ENCODE measurements at places on chromosomes 6 and 20.

- DNase-seq, result no peak
These were observed 533.8 kb upstream of the ID4 start for GRCh38 chr6:19303383-19303782.

- DNase-seq, result no peak
These were observed 59.9 kb upstream of the TENT5A start for GRCh38 chr6:81812401-81812800.

DNA sequence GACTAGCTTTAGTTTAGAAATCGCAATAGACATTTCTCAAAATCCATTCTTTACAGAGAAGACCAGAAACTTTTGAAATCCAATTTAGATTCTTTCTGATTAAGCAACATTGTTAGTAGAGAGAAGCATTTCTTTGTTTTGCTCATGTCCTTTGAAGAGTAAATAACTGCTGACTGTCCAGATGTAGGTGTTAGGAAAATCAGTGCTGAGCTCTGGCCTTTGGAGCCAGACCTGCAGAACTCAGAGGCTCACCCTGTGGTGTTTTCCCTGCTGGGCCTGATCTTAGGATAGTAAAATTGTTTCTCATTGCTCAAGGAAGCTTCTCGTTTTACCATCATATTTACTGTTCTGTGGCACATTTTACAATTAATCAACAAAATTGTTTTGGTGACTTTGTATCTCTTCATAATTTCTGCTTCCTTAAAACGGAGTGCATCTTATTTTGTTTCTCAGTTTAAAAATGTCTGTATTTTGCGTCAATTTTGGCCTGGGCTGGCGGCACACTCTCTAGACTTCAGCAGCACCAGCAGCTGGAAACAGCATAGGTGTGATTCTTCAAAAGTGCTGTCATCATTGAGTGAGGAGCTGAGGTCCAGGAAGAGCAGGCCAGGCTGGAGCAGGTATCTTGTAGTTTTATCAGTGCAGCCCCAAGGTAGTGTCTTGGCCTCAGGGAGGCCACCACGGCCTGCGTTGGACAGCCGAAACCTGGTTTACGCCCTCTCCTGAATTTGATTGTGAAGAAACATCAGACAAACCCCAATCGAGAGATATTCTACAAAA, 8.3 kb upstream of the ZDHHC14 start:
- DNase-seq, result no peak

DNA sequence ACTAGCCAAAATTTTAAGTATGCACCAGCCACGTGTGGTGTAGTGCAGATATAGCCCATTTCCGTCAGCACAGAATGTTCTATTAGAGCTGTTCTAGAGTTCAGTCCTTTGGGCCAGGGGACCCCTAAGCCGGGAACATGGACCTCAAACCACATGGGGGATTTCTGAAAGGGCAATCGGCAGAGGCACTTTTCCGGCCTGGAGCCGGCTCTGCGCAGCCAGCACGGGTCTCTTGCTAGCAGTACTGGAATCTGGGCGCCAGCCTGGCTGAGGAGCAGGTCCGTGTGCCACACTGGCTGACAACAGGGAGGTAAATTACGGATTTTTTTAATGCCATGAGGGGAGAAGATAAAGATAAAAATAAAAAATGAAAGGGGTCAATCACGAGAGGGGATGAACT, 120.5 kb downstream of the SULF2 start:
- DNase-seq, result no peak

DNA sequence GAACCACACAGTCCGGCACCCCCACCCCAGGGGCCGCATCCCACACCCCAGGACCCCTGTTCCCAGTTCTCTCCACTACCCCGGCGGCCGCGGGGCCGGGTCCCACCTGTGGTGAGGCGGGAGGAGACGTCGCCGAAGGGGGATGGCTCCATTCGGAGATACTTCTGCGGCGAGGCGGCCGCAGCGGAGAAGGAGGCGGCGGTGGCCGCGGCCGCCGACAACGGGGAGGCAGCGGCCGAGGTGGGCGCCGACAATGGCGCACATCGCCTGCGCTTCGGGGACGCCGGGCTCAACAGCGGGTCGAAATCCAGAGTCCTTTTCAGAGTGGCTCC, 723 bp downstream of the AKIRIN2 start:
- no peak for DNase-seq

- no peak for DNase-seq
These were observed 48.6 kb downstream of the FKBP5 start for GRCh38 chr6:35640017-35640664.

GRCh38 chr6:28165563-28165962, 23.9 kb downstream of the ZKSCAN8 start:
- no peak for DNase-seq

DNA sequence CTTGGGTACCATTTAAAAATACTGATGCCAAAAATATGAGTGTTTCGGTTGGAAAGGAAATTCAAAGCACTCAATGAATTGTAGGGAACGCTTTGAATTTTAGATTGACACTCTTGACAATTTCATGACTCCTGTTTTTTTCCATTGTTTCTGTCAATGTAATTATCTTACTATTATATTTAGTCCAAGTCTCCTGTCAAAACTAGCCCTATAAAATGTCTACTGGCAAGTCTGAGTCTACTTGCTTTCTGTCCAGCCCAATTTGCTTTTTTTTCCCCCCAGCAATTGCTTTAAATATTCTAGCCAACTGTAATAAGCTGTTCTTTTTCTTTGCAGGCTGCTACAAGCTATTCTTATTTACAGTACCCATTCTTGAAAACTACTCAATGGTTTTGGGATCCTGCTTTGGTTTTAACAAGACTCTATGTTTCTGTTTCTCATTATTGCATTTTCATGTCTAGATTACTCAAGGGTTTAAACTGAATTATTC, 1103.9 kb upstream of the GJE1 start:
- DNase-seq, result peak; percentile 24

DNA sequence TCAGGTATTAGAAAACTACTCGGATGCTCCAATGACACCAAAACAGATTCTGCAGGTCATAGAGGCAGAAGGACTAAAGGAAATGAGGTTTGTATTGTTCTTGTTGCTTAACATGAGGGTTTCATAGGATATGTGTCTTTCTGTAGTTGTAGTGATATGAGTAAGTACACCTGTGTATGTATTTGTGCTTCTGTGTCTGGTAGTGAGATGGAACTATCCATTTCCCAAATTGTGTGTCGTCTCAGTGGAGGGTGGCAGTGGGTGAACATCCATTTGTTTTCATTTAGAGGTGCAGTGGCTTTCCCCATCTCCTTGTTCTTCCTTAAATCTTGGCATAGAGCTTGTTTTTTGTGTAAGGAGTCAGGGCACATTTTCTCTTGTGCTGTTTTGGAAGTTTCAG, 8.2 kb downstream of the ASXL1 start:
- no peak for DNase-seq

GRCh38 chr6:127136786-127137185, 18.3 kb downstream of the RSPO3 start:
- no peak for DNase-seq

- DNase-seq, result no peak
These were observed 27.6 kb downstream of the TREML4 start for GRCh38 chr6:41255638-41256246.

- DNase-seq, result no peak
These were observed 31.2 kb upstream of the TCF21 start for GRCh38 chr6:133857696-133858095.

DNA sequence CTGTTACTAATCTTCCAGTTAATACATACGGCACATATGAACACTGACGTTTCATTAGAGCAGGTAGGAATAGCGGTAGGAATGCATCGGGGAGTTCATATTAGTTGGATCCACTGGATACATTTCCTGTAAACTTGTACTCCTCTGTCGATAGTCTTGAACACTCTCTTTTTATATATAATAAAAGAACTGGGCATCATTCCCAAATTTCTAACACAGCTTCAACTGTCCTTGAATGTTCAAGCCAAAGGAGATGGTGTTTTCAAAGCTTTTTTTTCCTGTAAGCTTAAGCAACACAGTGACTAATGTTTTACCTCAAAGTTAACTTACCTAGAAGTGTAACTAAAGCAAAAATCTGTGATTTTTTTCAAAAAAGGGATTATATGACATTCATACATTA, 195.3 kb downstream of the UTRN start:
- DNase-seq, result no peak

DNA sequence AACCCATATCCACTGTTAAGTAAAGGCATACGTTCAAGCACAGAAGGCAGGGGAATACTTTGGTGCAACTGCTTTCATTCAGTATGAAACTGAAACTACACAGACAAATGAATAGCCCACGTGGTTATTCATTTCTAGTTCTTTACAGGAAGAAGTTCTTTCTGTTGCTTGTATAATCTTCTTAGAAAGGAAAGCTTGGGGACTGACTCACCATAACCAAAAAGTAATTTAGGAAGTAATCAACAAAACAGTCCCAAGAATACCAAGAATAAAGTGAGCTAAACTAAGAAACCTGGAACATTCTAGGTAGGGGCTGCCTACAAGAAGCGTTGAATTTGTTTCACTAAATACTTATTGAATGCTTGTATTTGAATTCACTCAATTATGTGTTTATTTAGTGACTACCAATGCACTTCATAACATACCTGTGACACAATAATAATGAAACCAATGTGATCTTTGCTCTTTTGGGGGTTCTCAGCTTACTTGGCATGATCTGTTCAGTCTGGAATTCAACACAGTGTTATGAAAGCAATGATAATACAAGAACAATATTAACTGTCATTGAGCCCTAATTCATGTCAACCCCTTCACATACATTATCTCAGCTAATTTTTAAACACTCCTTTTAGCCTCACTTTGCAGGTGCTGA, 25.1 kb upstream of the KIAA0408 start:
- no peak for DNase-seq

GRCh38 chr6:100185615-100186014, 191.6 kb upstream of the MCHR2 start:
- no peak for DNase-seq

DNA sequence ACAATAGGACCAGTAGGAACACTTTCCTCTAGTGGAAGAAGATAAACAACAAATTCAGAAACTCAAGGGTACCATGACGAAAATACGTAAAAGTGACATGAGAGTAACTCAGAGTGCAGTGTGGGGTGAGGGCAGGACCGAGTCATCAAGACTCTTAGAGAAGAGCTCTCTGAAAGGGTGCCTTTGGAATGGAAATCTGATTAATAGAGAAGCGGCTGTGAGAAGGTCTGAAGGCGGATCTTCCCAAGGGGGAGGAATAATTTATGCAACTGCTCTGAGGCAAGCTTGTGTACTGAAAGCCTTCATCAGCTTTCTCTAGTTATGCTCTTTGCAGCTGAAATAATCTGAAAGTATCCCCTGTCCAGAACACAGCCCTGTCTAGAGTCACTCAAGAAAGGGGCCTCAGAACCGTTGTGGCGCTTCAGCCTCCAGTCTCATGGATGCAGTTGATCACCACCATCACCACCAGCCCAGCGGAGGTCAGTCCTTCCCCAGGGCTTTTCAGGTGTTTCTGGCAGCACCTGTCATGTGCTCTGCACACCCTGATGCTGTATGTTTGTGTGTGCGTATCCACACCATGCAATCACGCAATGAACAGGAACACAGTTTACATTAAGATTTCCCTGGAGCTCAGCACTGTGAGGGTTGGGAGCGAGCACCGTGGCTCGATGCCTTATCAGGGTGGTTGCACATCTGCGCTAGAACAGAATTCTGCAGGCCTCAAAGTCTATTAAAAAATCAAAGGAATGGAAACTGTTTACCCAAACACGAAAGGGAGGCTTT, 396.5 kb downstream of the SMOC2 start:
- DNase-seq, result no peak

GRCh38 chr6:50958148-50958697, 139.6 kb downstream of the TFAP2B start:
- DNase-seq, result no peak

DNA sequence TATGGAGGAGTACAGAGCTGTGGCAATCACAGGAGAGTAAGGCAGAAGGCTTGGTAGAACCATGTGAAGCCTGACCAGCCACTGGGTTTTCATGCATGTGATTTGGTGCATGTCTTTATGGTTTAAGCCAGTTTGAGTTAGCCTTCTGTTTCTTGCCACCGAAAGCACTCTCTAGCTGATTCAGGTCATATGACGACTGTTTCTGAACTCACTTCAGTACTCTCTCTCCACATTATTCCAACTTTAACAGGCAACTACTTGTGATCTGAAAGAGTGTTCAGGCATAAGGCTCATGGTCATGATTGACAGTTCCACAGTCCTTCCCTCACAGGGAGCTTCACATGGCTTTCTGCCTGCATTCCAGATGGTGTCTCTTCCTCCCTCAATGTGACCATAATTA, 63.3 kb upstream of the TAB2 start:
- no peak for DNase-seq

DNA sequence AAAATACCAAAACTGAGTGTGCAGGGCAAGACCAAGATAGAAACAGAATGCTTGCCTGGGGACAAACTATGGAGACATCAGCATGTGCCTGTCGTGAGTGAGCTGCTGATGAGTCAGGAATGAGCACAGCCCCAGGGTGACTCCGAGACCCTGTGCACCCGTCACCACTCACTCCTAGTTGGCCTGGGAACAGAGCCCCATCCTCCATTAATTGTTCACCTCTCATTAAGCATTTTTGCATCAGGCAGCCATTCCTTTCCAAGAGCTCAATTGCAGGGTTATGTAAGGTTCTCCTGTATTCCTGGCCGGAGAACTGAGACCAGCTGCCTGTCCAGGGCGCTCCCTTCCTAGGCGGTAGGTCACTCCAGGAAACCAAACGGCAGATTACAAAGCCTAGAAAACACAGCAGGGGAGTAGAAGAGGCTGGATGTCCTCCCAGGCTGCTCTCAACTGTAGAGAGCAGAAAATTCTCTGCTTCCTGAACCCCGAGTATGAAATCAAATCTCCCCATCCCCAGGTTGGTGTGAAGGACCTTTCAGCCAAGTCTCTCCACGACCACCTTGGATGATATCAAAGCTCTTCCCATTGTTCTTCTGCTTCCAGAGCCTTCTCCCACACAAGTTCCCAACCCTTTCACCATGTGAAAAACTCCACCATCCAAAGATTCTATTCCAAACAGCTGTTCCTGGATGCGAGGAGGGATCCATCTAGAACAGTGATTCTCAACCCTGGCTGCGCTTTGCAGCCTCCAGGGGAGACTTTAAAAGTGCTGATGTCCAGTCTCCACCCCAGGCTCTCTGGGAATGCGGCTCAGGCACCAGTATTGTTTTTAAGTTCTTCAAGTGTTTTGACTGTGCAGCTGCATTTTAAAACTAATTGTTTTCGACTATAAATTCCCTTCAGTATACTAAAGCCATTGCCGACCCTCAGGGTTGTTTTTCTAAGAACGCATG, 532.6 kb upstream of the JARID2 start:
- no peak for DNase-seq

- DNase-seq, result no peak
These were observed 145.0 kb downstream of the HTR1B start for GRCh38 chr6:77318256-77318655.

Measured in forelimb muscle (tissue), 1 donor.